Right ventricle myocardium inferior (tissue), 1 donor: ENCODE measurements at places on chromosomes 4 and X. TPM values are rescaled to one million over a fixed set of nuclear protein-coding genes. Genes with fewer than 3 reads are reported as not detected.

Gene MID1
- total RNA-seq, result 7.0 TPM

Gene CLDN34
- total RNA-seq, result not detected

Gene ANKRD50
- total RNA-seq, result 6.5 TPM

Gene GAGE12F
- total RNA-seq, result not detected

Gene FAT4
- 6.5 TPM for total RNA-seq
